Activated naive CD4-positive, alpha-beta T cell treated with anti-CD3 and anti-CD28 coated beads, Interleukin-2, amount 50 U/mL, for 72 hours (primary cell): ENCODE measurements at places on chromosomes 2 and 18. TPM values are rescaled to one million over a fixed set of nuclear protein-coding genes. Genes with fewer than 3 reads are reported as not detected.

PFN4 gene
- total RNA-seq: not detected

SCN9A gene
- total RNA-seq: 0.10 TPM

LRRC30 gene
- not detected for total RNA-seq

GKN2 gene
- total RNA-seq: not detected

PRKAG3 gene
- total RNA-seq: not detected

SERPINB3 gene
- total RNA-seq: not detected

ZBTB7C gene
- total RNA-seq: not detected

POLR1B gene
- 50.9 TPM for total RNA-seq

GRCh38 chr2:43233218-43234212, 7.1 kb upstream of the ZFP36L2 start:
- DNase-seq: no peak

DNA sequence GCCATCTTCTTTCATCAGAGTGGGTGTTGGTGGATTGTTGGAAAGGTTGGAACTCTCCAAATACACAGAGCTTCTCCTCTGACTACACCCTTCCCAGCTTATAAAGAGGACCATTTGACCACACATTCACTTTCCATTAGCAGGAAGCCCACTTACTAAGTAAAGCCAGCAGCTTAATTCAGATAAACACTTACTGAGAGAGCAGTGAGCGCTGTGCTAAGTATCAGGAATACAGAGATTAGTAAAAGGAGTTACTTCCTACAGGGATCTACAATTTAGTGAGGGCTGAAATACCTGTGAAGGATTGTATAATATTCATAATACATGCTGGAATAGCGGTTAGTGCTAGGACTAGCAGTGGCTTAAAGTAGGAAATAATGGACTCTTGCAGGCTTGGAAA, 343.0 kb downstream of the NYAP2 start:
- DNase-seq: no peak

- no peak for DNase-seq
Measured at GRCh38 chr18:58263055-58263957, 219.3 kb downstream of the NEDD4L start.

- DNase-seq: no peak
Measured at GRCh38 chr2:197487385-197487784, 12.3 kb downstream of the HSPD1 start.

DNA sequence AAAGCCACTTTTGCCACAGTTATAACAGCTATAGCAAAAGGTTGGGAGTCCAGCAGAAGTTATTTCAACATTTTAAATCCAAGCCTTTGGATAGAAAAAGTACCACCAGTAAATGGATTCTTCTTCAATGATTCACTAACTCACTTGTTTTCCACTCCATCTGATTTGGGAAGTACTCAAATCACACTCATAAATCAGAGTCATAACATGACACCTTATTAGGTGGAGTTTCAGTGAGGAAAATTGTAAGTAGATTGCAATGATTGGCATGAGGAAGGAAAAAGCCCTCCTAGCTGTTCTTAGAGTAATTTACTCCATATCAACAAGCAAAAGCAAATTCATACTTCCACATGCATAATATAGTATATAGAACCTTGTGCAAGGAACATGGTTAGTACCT, 132.9 kb downstream of the NR4A2 start:
- DNase-seq: no peak

- DNase-seq: no peak
Measured at GRCh38 chr18:39958876-39959275, 1996.2 kb upstream of the PIK3C3 start.

DNA sequence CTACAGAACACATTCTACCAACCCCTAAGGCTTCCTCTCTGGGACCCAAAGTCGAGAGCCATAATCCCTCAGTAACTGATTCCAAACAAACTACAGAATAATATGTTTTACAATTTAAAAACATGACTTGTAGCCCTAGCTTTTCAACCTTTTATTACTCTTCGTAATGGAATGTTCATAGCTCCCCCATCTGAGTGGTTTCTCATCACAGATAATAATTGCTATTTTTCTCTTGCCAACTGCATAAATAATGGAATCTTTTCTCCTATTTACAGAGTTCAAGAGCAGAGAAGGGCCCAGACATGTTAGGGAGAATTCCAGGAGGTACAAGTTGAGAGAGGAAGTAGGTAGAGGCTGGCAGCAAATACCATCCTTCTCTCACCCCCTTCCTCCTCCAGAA, 59.9 kb upstream of the CERS6 start:
- no peak for DNase-seq

- DNase-seq: no peak
Measured at GRCh38 chr2:27973592-27973991, 83.1 kb downstream of the BABAM2 start.

DNA sequence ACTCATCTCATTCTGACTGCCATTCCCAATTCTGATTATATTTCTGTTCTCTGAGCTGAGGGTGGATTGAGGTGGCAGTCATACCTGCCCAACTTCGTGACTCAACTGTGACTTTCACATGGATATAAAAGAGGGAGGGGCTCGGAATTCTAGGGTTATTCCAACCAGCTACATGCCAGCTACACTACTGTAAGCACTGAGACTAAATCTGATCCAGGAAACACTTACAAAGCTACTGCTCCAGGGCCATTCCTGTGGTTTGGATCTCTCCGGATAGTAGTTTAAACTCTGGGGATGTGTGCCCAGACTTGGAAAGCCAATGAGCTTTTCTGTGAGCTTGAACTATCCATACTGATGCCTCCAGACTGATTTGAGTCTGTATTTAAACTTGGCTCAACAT, 7.9 kb downstream of the MAP2 start:
- no peak for DNase-seq
